Hematopoietic multipotent progenitor cell (in vitro differentiated cells): ENCODE measurements at places on chromosomes 16 and 17. TPM values are rescaled to one million over a fixed set of nuclear protein-coding genes. Genes with fewer than 3 reads are reported as not detected.

DNA sequence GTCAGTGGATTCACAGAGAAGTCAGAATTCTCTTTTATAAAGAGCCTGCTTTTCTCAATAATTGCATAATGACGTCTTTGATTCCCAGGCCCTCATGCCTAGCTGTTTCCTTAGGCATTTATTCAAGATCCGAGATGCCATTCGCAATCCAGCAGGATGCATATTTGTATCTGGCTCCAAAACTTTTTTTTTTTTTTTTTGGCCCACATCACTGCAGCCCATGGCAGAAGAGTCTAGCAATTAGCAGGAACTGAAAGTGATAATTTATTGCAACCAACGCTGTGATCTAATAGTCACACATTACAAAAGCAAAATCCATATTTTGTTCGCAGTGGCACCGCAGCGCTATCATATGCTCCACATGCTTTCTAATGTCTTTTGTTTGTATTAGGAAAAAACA is 503.4 kb downstream of the MAF start:
- no peak for DNase-seq

GRCh38 chr16:29011112-29011511 is 26.3 kb downstream of the LAT start:
- no peak for DNase-seq

DNA sequence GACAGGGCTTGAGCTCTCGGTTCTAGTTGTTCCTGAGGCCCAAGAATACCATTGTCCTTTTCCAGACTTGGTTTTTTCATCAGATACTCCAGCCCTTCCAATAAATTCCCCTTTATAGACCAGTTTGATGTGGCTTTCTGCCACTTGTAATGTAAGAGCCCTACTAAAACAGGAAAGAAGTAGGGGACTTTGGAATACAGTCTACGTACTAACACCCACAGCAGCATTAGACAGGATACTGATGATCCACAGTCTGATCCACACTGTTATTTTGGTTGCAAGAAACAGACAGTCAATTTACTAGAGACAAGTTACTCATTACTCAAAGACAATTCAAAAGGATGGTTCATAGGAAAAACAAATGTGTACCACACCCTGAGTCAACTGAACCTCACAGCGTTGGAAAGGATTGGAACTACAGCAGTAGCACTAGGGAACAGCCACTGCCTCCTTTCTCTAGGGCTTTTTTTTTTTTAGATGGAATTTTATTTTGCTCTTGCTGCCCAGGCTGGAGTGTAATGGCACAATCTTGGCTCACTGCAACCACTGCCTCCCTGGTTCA is 45.9 kb upstream of the MED13 start:
- no peak for DNase-seq

- DNase-seq = no peak
Measured at GRCh38 chr16:54397838-54398237, 111.3 kb upstream of the IRX3 start.

DNA sequence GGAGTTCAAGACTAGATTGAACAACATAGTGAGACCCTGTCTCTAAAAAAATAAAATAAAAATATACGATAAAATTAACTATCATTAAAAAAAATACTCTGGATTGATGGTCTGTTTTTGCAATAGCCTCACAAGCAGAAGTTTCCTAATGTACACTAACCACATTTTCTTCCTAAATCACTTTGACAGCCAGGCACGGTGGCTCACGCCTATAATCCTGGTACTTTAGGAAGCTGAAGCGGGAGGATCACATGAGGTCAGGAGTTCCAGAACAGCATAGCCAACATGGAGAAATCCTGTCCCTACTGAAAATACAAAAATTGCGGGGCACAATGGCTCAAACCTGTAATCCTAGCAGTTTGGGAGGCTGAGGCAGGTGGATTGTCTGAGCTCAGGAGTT is 64.7 kb downstream of the HELZ start:
- DNase-seq = no peak

DNA sequence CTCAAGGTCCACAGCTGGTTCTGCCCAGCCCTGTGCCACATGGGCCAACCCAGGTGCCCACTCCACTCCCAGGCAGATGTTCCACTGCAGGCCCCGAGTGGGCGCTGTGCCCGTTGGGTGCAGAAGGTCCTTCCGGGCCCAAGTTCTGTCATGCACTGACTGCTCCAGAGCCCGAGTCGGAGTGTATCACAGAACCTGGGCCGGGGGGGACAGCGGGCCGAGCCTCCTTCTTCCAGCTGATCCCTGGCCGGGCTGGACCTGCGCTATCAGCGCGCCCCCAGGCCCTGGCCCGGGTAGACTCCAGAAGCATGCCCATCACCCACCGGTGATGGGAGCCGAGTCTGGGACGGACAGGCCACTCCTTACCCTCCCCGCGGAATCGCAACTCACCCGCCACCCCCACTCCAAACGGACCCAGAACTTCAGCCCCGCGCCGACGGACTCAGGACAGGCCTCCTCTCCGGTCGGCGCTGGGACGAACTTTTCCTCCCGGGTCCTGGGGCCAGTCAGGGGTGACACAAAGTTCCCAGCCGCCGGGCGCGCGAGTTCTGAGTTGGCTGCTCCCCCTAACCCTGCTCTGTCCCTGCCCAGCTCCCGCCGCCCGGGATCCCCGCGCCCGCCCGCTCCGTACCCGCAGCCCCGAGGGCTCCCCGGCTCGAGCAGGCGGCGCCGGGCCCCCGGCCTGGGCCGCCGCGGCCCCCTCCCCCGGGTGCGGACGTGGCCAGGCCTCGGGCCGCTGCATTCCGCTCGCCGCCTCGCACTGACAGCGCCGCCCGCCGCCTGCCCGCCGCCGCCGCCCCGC is at the start of gene COPZ2:
COPZ2 (minus strand) TSS at position 762 of the 802 bp plus-strand sequence; CDS start at position 742, 20 bp downstream.
- peak; percentile 37 for DNase-seq

DNA sequence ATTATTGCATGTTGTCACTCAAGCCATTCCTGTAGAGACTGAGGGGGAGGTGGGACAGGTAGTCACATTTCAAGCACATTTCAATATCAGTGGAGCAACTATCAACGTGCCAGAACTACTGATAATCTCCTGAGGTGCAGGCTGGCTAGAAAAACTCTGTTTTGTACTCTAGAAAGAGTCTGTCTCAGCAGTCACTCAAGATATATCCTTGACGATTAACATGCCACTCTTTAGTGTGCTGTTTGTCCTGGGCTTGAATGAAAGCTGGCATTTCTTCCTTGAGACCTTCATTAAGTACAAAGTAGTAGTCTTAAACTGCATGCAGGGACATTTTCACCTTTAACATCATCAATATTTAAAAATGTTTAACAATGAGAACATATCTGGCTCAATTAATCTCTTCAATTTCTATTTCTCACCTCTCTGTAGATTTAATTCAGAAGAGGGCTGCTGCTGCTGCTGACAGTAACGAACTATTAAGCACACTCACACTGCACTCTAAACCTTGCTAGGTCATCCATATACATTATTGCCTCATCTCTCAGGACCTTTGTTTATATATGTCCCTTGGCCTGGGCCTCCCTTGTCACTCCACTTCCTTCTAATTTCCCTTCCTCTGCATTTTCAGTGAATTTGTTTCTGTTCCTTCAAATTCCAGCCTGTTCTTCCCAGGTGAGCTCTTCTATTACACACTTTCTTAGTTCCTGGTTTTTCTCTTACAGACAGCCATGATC is 412.0 kb downstream of the HAPSTR1 start:
- no peak for DNase-seq

GRCh38 chr17:45312477-45313420 is 4.1 kb downstream of the MAP3K14 start:
- no peak for DNase-seq

DNA sequence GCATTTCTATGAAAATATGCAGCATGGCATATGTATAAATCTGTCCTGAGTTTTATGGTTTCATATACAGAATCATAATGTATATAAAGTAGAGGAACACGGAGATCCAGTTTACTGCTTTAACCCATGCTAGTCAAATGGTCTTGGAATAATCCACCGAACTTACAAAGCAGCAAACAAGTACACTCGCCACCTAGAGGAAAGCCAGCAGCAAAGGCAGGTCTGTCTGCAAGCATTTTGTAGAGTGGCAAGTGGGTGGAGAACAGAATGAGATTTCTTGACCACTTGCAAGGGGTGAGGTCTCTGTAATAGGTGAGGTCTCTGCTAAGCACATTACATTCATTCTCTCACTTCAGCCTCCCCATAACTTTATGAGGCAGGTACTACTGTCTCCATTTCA is 308.3 kb downstream of the CA10 start:
- DNase-seq = no peak

DNA sequence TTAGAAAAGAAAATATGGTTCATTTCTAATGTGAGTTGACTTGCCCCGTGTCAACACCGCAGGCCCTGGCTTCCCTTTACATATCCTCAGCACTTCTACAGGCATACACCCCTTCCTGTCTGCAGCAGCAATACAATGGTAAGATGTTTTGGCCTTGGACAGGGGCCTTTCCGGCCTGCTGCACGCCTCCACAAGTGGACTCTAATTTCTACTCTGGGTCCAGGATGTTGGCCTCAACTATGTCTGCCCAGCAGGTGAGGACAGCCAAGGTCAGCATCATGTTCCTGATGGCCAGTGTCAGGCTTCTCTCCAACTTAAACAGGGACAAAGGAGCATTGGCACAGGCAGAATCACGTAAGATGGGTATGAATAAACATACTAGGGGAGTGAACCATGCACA is 11.0 kb downstream of the C17orf67 start:
- DNase-seq = no peak

- DNase-seq = no peak
Measured at GRCh38 chr17:8116776-8117175, 1.5 kb downstream of the ALOXE3 start.

DNA sequence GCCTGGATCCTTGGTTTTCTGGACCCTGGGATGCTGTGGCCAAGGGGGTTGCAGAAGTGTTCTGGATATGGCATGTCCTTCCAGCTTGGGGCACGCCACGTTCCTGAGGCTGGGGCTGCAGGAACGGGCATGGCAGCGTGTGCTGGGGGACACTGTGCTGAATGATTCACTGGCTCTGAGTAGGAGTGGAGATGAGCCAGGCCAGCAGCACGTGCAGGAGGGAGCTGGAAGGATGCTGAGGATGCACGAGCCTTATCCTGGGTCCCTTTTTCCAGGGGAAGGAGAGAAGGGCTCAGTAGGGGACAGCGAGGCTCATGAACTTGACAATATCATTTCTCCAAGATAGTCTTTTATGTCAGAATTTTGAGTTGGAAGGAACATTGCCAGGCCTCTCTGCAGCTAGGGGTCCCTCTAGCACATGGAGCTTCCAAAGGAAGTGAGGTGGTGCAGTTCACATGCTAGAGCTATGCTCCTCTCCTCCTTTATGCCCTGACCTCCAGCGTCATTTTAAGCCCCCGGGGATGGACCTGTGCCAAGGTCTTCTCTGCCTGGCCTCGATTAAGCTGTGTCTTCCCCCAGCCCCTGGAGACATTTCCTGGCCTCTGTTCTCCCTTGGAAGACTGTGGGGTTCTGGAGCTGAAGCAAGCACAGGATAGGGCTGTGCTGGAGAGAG is 125.9 kb downstream of the OR1D5 start:
- DNase-seq = no peak

DNA sequence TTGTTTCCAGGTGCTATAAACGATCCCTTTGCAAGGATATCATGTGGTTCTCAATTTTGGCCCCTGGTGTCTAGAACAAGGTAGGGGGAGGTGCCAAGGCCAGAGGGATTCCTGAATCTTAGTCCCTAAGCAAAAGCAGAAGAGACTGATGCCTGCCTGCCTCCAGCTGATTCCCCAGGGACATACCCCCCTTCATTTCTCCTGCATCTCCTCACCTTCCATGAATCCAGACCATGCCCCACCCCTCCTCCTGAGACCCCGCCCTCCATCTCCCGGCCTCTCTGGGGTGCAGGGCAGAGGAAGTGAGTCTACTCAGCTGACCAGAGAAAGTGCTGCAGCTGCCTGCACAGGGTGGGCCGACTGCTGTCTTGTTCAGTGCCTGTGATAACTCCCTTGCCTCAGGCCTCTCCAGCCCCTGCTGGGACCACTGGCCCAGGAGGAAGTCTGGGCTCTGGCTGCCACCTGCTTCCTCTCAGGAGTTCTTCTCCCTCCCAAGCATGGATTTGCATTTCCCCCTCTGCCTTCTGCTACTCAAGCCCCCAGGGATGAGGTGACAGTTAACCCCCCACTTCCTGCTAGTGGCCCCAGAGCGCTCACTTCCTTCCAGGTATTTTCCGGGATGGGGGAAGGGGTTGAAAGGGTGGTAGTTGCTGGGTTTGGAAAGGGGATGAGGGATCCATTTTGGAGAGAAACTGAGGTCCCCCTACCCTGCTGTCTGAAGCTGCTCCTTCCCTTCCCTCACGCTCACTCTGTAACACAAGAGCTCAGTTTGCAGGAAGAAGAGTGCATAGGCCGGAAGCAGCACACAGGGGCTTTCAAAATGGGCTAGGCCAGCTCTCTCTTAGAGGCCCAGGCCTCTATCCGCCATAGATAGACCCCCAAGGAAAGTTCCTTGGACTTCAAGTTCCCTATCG is 10.5 kb upstream of the TSPOAP1 start:
- DNase-seq = peak; percentile 59

GRCh38 chr16:86825631-86826030 is 247.3 kb downstream of the FOXL1 start:
- no peak for DNase-seq

GRCh38 chr17:836151-836550 is 54.0 kb downstream of the MRM3 start:
- DNase-seq = no peak

DNA sequence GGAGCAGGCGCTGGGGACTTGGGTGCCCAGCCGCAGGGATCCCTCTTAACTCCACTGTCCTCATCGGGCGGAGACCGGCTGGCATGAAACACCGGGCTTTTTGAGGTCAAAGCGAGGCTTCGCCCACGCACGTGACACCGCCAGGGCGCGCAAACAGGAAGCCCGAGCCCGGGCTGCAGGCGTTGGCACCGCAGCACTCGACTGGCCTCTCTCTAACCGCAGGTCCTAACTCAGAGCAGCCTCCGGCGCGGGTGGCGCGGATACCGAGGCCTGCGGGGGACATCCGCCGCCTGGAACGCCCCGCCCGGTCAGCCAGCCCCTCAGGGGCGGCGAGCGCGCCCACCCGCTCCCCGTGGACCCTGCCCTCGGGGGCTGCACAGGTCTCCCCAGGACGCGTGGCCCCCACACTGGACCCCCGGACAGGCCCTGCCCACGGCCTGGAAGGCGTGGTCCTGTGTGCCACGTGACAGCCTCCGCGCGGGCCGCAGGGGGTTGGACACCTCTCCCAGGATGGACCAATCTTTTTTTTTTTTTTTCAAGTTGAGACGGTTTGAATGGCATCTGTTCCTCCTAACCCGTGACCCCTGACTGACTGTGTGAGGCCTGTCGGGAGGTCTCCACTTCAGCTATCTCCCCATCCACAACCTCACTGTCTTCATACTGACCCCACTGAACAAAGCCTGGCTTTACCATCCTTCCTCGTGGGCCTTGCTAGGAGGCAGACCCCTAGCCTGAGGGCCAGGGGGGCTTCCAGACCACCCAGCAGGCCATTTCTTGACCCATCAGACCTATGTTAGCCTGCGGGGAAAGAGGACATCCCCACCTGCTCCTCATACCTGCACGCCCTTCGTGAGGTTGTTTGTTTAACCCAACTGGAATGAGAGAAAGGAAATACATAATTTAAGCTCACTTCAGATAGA is 8.4 kb upstream of the SLC47A2 start:
- DNase-seq = no peak

GRCh38 chr17:45743626-45744326 is 40.3 kb upstream of the CRHR1 start:
- no peak for DNase-seq

DNAAF1 gene
- under 0.01 TPM for total RNA-seq

MPO gene
- total RNA-seq = 371 TPM

CLEC3A gene
- not detected for total RNA-seq

IL17C gene
- total RNA-seq = under 0.01 TPM

METRNL gene
- total RNA-seq = 36.9 TPM
